Activated CD4-positive, alpha-beta T cell treated with anti-CD3 and anti-CD28 coated beads for 36 hours (primary cell): ENCODE measurements at places on chromosomes 13 and 19.
A peak's percentile ranks its signal among the peaks of the same experiment; 100 is the strongest.

GRCh38 chr19:18896421-18896841, 473 bp upstream of the CERS1 start:
- peak; percentile 26 for DNase-seq
- H3K36me3 ChIP-seq, result peaks cover 8% of the 10 kb centered on the region
- H3K4me3 ChIP-seq, result peak overlapping the region; percentile 35
- no peak overlapping the region for H3K27ac ChIP-seq
- H3K27me3 ChIP-seq, result peaks cover 25% of the 10 kb centered on the region

DNA sequence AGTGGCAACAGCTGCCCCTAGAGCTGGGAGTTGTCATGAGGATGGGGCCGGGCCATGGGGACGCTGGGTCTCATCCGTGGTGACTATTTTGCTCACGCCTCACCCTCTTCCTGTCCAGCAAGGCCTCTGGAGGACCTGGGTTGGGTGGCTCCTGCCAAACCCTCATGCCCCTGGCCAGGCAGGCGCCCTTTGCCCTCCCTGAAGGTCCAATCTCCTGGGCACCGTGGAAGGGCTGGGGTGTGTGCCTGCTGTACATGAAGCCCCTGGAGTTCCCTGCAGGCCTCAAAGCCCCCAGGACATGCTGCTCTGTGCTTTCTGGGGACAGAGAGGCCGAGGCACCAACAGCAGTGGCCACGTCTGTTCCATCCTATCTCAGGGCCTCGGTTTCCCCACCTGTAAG, 13.8 kb downstream of the LRP3 start:
- no peaks in the 10 kb centered on the region for H3K4me1 ChIP-seq
- H3K27me3 ChIP-seq, result no peaks in the 10 kb centered on the region
- H3K36me3 ChIP-seq, result no peaks in the 10 kb centered on the region
- DNase-seq, result no peak

DNA sequence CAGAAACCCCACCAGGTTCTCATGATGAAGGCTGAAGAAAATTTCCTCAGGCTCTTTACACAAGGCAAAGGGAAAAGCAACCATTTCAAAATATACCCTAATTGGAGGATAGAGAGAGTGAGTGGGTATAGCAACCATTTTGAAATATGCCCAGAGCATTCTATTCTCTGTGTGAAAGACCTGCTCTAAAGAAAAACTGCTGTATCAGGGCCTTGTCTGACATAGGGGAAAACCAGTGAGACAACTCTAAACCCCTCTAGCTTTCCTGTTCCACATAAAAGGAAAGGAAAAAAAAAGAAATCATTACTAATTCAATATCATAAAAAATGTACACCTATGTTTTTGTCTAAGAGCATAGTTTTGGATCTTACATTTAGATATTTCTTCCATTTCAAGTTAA, 42.3 kb downstream of the TPTE2 start:
- H3K4me1 ChIP-seq, result peaks cover 15% of the 10 kb centered on the region
- no peaks in the 10 kb centered on the region for H3K36me3 ChIP-seq

- no peak overlapping the region for H3K4me3 ChIP-seq
- no peaks in the 10 kb centered on the region for H3K36me3 ChIP-seq
- H3K27ac ChIP-seq, result no peak overlapping the region
- no peak for DNase-seq
- no peaks in the 10 kb centered on the region for H3K4me1 ChIP-seq
Observed at GRCh38 chr13:59706101-59706976, 457.4 kb downstream of the DIAPH3 start.

DNA sequence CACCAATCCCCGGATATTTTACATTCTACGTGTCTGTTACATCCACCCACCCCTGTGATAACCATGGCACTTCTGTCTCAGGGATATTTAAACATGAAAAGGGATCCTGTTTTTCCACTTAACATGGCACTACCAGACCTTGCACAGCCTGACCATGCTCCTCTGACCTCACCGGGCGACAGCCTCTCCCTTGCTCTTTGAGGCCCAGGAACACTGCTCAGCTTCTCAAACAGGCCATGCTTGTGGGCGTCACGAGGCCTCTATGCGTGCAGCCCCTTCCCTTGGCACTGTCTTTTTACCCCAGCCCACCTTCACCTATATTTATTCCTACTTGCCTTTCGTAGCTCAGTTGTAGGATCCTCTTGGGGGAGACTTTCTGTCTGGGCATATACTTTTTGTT, 385.6 kb downstream of the UQCRFS1 start:
- no peak for DNase-seq
- no peak overlapping the region for H3K4me3 ChIP-seq
- no peak overlapping the region for H3K27ac ChIP-seq
- H3K4me1 ChIP-seq, result no peaks in the 10 kb centered on the region
- no peaks in the 10 kb centered on the region for H3K36me3 ChIP-seq
- H3K27me3 ChIP-seq, result no peaks in the 10 kb centered on the region

DNA sequence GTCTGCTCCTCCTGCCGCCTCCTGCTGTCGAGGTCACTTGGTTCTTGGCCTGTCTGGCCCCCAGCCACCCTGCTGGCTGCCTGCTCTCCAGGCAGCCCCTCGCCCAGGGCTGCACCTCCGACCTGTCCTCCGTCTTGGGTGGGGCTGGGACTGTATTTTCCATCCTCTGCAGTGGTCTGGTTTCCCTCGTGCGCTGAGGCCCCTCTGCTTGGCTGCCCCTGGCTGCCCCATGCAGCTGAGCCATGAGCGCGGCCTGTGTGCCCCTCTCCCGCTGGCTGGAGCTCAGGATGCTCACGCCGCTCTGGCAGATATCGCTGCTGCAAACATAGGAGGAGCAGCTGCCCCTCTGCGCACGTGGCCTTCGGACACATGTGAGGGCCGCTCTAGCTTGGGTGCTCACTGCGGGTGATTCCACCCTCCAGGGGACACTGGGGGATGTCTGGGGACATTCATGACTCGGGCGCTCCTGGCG, 14.0 kb downstream of the UHRF1 start:
- no peak overlapping the region for H3K4me3 ChIP-seq
- no peak for DNase-seq
- no peak overlapping the region for H3K27ac ChIP-seq
- H3K36me3 ChIP-seq, result peaks cover 51% of the 10 kb centered on the region
- H3K27me3 ChIP-seq, result no peaks in the 10 kb centered on the region
- peaks cover 3% of the 10 kb centered on the region for H3K4me1 ChIP-seq

- peaks cover 5% of the 10 kb centered on the region for H3K27me3 ChIP-seq
- H3K4me3 ChIP-seq, result no peak overlapping the region
- H3K27ac ChIP-seq, result no peak overlapping the region
Observed at GRCh38 chr13:43166644-43167457, 143.5 kb downstream of the DNAJC15 start.

- peaks cover 14% of the 10 kb centered on the region for H3K36me3 ChIP-seq
- H3K4me3 ChIP-seq, result no peak overlapping the region
- DNase-seq, result no peak
- H3K27me3 ChIP-seq, result no peaks in the 10 kb centered on the region
- H3K27ac ChIP-seq, result no peak overlapping the region
Observed at GRCh38 chr19:44988273-44988672, 13.0 kb upstream of the RELB start.

- H3K27me3 ChIP-seq, result no peaks in the 10 kb centered on the region
- H3K27ac ChIP-seq, result peak overlapping the region; percentile 95
- peaks cover 47% of the 10 kb centered on the region for H3K4me1 ChIP-seq
- no peaks in the 10 kb centered on the region for H3K36me3 ChIP-seq
Observed at GRCh38 chr19:8517551-8518442, 3.8 kb upstream of the ZNF414 start.

DNA sequence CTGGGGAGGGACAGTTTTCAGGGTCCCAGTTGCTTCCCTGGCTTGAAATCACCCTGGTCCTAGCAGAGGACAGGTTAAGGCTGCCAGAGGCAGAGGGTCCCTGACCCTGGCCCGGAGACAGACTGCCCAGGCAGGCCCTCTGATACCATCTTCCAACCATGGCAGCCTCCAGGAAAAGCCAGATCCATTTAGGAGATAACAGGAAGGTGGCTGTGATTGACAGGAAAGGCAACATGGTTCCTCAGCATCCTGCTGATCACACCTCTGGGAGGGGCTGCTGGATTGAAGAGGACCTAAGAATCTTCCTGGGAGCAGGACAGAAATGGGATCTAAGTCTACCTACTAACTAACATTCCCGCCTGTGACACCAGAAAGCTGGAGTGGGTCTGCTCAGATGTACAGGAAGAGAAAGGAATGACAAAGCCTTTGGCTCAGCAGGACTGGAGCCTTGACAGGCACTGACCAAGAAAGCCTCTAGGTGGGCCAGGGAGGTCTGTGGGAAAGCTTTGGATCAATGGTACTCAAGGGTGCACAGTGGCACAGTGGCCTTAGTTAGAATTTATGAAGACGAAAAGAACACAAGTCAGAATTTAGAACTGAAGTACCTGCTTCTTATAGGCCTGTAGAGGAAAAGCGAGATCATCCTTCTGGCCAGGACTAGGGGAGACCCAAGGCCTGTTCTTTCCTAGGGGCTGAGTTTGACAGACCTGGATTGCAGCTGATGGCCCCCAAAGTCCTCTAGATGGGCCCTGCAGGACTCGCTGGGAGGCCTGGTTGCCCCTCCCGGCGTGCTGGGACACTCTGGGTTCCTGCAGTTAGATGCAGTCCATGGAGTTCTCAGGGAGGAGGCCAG, 2.3 kb upstream of the PRKACA start:
- peak overlapping the region; percentile 25 for H3K27ac ChIP-seq
- peaks cover 24% of the 10 kb centered on the region for H3K4me1 ChIP-seq
- peaks cover 12% of the 10 kb centered on the region for H3K36me3 ChIP-seq
- no peak overlapping the region for H3K4me3 ChIP-seq
- H3K27me3 ChIP-seq, result no peaks in the 10 kb centered on the region

GRCh38 chr19:17555929-17556813, 722 bp downstream of the COLGALT1 start:
- H3K4me3 ChIP-seq, result peak overlapping the region; percentile 82
- no peaks in the 10 kb centered on the region for H3K27me3 ChIP-seq
- peaks cover 21% of the 10 kb centered on the region for H3K4me1 ChIP-seq
- DNase-seq, result peak; percentile 45
- peaks cover 24% of the 10 kb centered on the region for H3K36me3 ChIP-seq

DNA sequence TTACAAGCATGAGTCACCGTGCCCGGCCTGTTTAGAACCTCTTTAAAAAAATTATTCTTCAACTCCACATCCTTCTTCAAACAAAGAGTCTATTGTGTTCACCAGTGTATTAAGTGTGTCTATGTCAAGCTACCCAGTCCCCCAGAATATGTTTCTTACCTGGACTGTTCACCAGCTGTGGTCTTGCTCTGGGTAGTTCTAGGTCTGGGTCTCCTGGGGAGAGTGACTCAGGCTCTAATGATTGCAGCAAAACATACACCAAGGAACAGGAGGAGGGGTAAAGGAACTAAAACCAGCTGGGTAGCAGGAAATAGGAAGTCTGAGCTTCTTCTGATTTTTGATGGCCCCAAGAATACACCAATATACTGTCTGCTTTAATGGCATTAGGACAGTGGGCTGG, at the start of gene FPR1:
Gene FPR1, minus strand, starts transcription at position 224 of the 400 bp plus-strand sequence. CDS start 4,884 bp downstream, outside the sequence.
- H3K27me3 ChIP-seq, result peaks cover 5% of the 10 kb centered on the region
- no peak for DNase-seq
- H3K4me1 ChIP-seq, result no peaks in the 10 kb centered on the region

- DNase-seq, result no peak
- no peaks in the 10 kb centered on the region for H3K4me1 ChIP-seq
- no peak overlapping the region for H3K4me3 ChIP-seq
- peaks cover 54% of the 10 kb centered on the region for H3K36me3 ChIP-seq
Observed at GRCh38 chr19:6384381-6384780, 8.6 kb downstream of the GTF2F1 start.
